ENCODE measurements at places on chromosomes 5 and 9. TPM values are rescaled to one million over a fixed set of nuclear protein-coding genes. Genes with fewer than 3 reads are reported as not detected.

Gene ABCA1
- polyA plus RNA-seq: 3.3 TPM

Gene LCN15
- 0.14 TPM for polyA plus RNA-seq

Gene CORO2A
- polyA plus RNA-seq: 0.09 TPM

DNA sequence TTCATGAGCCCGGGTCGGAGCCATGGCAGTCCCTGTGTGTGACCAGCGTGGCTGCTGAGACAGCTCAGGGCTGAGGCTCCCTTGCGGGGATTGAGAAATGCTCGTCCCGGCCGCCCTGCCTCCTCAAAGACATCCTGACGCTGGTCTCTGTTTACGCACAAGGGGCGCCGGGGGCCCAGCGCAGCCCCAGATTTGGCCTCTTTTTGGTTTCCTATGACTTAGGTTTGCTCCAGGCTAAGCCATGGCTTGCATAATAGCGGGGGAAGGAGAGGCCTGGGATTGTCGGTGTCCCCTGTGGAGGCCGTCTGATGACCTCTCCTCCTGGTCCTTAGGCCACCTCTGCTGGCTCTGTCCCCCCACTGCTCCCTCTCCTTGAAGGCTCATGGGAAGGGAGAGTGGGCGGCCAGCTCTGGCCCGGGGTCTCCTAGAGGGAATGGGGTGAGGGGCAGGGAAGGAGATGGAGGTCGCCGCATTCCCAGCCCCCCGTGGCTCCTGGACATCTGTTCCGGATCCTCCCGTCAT, 3.5 kb downstream of the LAMC3 start:
- DNase-seq: peak; percentile 56

DNA sequence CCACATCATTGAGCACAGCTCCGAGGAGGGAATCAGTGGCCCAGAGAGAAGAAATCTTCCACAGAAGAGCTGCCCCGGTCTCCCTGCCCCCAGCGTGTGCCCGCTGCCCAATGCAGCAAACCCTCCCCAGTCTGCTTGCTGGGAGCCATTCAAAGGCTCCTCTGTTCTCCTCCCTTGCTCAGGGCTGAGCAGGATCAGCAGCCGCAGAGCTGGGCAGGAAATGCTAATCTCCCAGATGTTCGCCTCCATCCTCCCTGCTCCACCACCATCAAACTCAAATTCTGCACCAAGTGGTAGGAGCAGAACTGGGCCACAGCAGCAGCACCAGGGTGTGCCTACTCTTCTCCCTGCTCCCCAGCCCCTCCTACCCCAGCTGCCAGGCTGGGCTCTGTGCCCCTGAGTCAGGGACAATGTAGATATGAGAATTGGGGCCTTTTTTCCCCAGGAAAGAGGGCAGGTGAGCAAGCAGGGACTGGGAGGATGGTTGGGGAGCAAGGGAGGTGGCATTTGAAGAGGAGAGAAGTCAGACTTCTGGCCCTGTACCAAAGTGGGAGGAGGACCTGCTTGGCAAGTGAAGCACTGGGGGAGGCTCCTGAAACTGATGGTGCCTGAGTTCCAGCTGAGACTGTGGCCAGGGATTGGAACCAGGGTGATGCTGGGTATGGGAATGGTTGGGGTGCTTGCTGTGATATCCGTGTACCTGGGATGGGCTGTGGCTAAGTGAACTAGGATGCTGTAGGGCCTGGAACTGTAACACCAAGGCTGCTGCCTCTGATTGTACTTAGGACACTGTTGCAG, 1.9 kb upstream of the PCDH1 start:
- DNase-seq: no peak

DNA sequence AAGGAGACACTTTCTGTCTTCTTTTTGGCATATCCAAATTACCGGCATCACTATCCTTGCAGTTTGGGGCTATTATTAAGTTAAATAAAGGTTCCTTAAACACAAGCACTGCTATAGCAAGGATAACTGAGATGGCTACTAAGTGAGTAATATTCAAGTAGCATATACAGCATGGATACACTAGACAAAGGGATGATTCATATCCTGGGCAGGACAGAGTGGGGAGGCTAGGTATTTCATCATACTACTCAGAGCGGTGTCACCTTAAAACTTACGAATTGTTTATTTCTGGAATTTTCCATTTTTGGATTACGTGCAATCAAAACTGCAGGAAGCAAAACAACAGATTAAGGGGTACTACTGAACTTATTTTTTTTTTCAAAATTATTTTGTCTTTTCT, 54.1 kb downstream of the FER start:
- DNase-seq: no peak

Data from psoas muscle (tissue), 8 donors.